Posterior vena cava (tissue), 2 donors: ENCODE measurements at places on chromosomes 1 and 21.

- no peak for DNase-seq
Measured at GRCh38 chr21:32543975-32544374, 41.3 kb downstream of the TCP10L start.

DNA sequence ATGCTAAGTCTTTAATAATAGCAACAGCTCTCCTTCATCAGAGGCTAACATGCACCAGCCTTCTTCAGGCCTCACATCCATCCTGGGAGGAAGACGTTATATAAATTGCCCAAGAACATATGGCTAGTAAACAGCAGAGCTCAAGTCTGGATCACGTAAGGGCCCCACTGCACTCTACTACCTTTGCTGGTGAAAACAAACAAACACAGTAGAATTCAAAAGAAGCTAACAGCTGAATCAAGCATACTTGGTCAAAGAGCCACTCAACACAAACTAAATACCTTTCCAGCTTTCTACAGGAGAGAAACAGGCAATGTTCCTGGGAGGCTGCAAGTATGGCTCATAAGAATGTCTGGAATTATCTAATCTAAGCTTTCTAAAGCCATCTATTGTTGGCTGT lies 66.0 kb downstream of the WLS start:
- no peak for DNase-seq

DNA sequence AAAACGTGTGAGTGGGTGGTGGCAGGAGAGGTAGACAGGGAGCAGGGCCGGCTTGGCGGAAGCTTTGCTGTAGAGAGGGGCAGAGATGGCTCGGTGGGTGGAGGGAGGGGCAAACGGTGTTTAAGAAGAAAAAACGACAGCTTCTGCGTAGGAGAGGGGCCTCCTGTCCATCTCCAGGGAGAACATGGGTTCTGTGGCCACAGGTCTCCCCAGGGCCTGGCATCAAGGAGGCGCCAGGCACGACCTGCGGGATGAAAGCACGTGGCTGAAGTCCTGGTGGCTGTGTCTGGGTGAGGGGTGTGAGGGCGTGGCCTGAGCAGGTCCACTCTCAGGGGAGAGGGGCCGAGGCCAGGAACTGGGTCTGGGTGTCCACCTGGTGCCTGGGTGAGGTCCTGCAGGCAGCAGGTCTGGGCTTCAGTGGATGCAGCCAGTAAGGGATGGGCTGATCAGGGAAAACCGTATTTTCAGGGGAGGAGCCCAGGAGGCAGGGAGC lies 940 bp upstream of the PRKCZ start:
- DNase-seq, result no peak

DNA sequence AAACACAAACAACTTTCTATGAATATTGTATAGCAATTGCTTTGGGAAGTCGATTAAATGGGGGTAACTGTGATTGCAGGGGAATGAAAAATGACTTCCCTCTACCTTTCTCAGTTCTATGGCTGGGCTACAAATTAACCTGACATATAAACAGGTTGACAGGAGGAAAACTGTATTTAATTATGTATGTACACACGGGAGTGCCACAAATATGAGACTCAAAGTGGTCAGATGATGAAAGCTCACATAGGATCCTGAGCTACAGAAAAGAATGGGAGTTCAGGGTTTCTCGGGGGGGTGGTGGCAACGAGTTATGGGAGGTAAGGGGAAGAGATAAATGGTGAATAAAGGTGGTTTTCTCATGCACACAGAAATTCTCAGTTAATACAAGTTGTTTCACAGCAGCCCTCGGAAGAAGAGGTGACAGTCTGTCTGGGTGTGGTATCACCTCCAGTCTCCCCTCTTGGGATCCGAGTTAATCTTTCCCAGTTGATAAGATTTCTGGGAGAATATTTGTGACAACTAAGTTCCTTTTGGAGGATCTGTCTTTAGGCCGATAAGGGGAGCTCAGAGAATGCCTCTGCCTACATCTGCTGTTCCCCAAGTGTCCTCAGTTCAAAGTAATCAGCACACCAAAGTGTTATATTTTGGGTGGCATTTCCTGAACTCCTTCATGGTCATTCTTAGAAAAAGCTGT lies 26.3 kb downstream of the GADD45A start:
- no peak for DNase-seq

DNA sequence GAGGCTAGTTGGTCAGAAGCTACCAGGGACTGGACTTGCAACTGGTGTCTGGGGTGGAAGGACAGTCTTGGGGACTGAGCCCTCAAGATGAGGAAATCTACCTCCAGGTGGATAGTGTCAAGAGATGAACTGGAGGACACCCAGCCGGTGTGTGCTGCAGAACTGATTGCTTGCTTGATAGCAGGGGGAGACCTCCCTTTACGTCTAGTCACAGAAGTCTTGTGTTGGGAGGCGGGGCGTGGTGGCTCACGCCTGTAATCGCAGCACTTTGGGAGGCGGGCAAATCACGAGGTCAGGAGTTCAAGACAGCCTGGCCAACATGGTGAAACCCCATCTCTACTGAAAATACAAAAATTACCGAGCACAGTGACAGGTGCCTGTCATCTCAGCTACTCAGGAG lies 4.9 kb downstream of the RCC2 start:
- DNase-seq, result no peak
